Neural crest cell (in vitro differentiated cells): ENCODE measurements at places on chromosomes 2 and 18. TPM values are rescaled to one million over a fixed set of nuclear protein-coding genes. Genes with fewer than 3 reads are reported as not detected.

- DNase-seq = no peak
Observed at GRCh38 chr18:50644146-50644545, 84.3 kb downstream of the MAPK4 start.

- DNase-seq = no peak
Observed at GRCh38 chr18:62812876-62813275, 97.5 kb downstream of the PHLPP1 start.

DNA sequence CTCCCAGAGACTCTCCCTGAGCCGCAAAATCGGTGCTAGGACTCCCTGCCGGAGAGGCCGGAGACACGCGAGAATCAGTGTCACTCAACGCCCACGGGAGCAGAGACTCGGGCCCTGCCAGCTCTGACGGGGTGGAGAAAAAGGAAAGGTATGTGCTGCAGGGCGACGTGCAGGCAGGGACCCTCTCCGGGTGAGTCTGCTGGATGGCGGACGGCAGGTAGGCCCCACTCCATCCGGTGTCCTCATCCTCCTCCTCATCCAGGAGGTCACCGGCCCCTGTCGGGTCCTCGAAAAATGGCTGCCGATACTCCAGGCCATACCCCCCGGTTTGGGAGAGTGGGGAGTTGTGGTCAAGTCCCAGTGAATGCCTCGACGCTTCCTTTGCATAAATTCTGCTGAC, 110.7 kb downstream of the PMAIP1 start:
- no peak for DNase-seq

DNA sequence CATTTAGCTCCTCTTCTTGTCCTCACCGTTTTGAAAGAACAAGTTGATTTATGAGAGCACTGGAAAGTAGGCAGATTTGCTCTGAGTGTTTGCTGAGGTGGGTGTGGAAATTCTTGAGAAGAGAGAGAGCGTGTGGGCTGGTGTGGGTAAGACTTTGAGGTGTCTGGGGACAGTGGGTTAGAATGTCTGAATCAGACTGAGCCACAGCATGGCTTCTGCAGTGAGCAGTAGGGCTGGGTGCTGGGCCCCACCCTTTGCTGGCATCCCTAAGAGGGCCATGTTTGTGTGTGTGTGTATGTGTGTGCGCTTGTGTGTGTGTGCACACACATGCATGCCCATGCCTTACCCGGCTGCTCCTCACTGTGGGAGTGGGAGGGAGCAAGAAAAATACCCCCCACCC, 63.7 kb downstream of the COPS8 start:
- no peak for DNase-seq

- DNase-seq = no peak
Observed at GRCh38 chr18:12312976-12313375, 4.9 kb downstream of the TUBB6 start.

GRCh38 chr2:69253611-69254301, 133.3 kb downstream of the GFPT1 start:
- DNase-seq = no peak

The IL1RL1 gene
- total RNA-seq = not detected in 2 replicates

The GPR45 gene
- total RNA-seq = 0.30 TPM in 1 of 2 replicates, not detected in the other

The DNER gene
- total RNA-seq = 4.0 and 4.1 TPM in 2 replicates

The IL1B gene
- not detected in 2 replicates for total RNA-seq

The CFAP65 gene
- total RNA-seq = 0.93 and 1.4 TPM in 2 replicates

The GCFC2 gene
- 24.6 and 27.1 TPM in 2 replicates for total RNA-seq
